ENCODE measurements at places on chromosomes 2 and 18.

- DNase-seq = no peak
Measured at GRCh38 chr2:233468741-233469110, 97.9 kb downstream of the USP40 start.

- DNase-seq = no peak
Measured at GRCh38 chr2:210673117-210673516, 116.7 kb downstream of the CPS1 start.

DNA sequence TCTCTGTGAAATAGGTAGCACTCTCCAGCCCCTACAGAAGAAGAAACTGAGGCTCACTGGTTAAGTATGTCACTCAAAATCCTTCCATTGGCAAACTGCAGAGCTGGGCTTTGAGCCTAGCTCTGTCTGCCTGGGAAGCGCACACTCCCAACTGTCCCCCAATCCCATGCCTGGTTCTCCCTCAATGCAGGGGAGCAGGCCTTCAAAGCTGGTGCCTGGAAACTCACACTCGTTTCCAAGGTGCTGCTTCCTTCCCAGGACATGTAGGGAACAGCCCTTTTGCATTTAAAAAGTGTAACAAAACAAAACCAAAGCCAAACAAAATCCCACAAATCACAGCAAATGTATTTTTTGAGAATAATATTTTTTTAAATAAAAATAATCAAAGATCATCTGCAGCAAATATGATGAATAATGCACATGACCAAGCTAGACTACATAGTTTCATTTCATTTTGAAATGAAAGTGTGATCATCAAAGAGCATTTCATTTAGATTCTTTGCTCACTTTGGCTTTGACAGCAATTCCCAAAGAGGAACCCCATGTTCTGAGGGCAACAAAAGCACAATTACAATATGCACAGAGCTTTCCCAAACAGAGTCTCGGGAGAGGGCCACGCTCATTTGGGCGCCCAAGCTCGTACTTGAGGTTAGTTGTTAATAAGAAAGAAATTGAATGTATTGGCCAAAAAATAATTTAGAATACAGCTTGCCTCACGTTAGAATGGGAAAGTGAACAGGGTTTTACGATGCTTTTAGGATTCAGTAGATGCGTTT lies 96.7 kb upstream of the ACKR3 start:
- DNase-seq = no peak

GRCh38 chr2:20094955-20095354 lies 43.5 kb upstream of the LAPTM4A start:
- DNase-seq = no peak

- no peak for DNase-seq
Measured at GRCh38 chr2:149167941-149168340, 129.4 kb downstream of the LYPD6B start.

- DNase-seq = no peak
Measured at GRCh38 chr18:9685615-9685890, 22.5 kb upstream of the RAB31 start.

GRCh38 chr2:72846171-72847095 lies 20.6 kb upstream of the EXOC6B start:
- DNase-seq = no peak

DNA sequence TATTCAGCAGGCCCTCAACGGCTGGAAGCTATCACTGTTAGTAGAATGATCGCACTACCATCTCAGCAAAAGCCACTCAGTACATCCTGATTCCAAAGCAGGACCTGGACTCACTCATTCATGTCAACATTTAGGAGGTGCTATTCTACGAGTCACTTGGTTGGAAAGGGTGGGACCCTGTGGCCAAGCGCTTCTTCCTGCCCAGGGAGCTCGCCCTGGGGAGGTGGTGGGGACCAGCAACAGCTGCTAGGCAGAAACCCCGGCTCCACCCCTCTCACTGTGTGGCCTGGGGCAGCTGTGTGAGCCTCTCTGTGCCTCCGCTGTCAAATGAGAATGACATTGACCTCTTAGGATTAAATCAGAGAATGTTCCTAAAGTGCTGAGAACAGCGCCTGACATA lies 231.4 kb downstream of the EIPR1 start:
- DNase-seq = no peak

DNA sequence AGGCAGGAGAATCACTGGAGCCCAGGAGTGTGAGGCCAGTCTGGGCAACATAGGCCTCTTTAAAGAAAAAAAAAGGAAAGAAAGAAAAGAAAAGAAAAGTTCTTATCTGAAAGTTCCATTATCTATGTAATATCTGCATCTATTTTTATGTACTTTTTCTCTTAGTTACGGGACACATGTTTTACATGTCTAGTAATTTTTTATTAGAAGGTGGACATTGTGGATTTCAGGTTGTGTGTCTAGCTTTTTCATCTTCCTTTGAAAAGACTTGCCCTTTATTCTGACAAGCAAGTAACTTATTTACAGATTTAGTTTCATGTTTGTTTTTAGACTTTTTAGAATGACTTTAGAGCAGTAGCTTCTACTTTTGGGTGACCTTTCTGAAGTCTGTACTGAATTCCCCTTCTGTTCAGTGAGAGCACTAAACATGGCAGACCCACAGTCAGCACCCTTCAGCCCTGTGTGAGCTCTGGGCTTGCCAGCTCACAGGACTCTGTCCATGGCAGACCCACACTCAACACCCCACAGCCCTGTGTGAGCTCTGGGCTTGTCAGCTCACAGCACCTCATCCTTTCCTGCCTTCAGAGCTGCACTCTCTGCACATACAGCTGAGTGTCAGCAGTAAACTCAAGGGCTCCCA lies 17.5 kb downstream of the TRAPPC12 start:
- no peak for DNase-seq

- DNase-seq = no peak
Measured at GRCh38 chr2:182724656-182725055, 8.6 kb downstream of the DNAJC10 start.

DNA sequence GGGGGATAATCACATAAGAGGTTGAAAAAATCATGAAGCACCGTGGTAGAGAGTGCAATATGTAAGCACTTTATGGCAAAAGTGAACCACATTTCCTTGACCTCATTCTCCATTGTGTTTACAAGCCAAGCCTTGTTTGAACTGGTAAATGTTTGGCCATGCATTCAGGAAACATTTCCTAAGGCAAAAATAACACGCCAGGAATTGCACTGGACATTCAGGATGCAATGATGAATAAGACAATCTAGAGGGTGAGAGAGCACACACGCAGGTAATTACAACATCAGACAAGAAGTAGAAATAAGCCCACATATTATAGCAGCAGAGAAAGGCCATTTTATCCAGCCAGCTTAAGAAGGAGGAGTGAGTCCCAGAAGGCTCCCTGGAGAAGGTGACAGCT lies 218.0 kb upstream of the OSR1 start:
- DNase-seq = no peak

DNA sequence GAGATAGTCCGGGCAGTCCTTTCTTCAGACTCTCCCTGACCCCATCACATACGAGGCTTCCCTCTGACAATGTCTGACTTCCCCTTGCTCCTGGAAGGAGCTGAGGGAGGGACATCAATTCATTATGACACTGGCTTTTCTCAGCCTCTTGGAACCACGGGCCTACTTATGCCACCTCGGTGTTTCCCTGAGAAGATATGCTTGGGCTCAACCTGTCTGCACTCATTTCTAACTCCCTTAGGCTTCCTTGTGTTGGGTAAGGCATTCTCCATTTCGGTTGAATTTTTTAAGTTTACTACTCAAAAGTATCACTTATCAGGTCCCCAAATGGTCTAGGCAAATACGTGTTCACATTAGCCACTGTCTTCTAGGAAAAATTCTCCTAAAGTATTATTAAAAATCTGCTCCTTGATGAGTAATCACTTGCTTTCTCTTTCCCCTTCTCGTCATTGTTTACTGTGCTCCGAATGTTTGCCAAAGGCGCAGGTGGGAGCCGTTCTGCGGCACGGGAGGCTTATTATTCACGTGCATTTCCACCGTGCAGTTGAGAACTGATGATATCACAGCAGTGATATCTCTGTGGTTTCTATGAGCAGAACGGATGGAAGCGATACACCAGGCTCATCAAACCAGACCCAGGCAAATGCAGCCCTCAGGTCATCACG lies 33.1 kb downstream of the ARL4C start:
- peak; percentile 63 for DNase-seq

DNA sequence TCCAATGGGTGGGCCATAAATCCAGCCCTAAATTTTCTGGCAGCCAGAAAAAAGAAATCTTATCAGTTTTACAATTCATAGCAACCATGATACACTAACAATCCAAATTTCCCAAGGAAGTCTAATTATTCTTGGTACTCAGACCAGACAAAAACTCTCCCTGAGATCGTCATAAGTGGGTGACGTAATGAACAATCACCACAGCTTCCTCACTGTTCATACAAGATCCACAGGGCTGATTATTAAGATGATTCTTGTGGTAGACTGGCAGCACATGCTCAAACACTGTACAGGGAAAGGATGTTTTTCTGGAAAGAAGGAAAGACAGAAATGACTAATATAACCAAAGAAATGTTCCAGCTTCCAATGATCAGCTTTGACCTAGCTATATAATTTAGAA lies 178.3 kb upstream of the CRIM1 start:
- no peak for DNase-seq

DNA sequence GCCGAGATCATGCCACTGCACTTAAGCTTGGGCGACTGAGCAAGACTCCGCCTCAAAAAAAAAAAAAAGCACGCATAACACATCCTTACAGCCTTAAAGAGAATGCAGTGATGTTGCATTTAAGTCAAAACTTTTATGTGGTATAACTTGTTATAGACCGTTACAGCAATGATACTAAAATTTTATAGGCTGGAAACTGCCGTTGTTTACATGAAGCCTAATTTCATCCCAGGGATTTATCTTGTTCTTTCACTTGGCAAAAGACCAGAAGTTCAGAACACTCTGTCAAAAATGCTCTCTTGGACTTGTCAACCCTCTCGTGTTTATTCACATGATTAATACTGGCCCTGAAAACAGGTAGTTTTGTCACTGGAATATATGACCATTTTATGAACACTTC lies 7.4 kb downstream of the GNAL start:
- no peak for DNase-seq

- DNase-seq = no peak
Measured at GRCh38 chr2:149278161-149278871, 52.1 kb upstream of the LYPD6 start.

GRCh38 chr2:58067001-58067400 lies 20.4 kb downstream of the VRK2 start:
- no peak for DNase-seq

DNA sequence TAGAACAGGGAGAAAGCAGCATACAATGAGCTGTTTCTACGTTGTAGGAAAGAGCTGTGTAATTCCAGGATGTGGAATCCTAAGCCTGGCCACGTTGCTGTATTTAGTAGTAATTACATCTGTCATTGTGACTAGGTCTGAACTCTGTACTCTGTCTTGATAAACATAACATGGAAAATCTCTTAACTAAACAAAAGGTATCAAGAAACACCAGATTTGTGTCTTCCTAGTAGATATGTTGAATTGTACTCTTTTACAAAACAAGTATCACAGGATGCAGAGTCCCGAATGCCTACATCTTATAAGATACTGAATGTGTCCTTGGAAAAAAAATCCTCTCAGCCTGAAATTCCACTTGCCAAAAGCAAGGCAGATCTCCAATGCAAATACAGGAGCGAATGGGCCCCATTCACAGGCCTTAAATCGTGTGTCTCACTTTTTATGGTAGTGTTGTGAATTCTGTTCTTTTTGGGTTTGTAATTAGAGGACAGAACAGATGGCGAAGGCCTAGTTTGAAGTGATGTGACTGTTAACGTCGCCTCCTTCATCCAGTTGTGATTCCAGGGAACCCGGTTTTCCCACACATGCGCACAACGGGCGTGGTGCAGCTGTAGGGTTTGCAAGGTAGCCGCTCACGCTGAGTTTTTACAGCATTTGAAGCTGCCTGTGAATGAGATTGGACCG lies 246.5 kb downstream of the GBX2 start:
- DNase-seq = no peak

GRCh38 chr2:95391641-95392310 lies 10.7 kb upstream of the FAHD2A start:
- DNase-seq = no peak

GRCh38 chr2:173226899-173227698 lies 127.6 kb upstream of the CDCA7 start:
- no peak for DNase-seq

DNA sequence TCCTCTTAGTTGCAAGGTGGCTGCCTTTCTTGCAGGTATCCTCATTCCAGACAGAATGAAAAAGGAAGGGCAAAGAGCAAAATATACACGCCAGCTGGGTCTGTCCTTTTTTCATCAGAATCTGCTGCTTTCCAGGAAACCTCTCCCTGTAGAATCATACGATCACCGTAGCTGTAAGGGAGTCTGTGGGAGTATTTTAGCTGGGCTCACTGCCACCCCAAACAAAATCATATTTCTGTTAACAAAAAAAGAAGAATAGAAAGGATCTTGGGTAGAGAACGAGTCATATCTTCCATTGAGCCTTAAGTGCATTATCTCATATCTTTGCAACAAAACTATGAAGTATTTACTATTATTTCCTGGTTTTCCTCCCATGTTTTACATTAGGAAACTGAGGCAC lies 15.0 kb upstream of the TANC1 start:
- DNase-seq = no peak

GRCh38 chr2:37375741-37376288 lies 31.4 kb downstream of the QPCT start:
- DNase-seq = no peak

- DNase-seq = no peak
Measured at GRCh38 chr2:64393383-64394010, 60.5 kb upstream of the LGALSL start.

GRCh38 chr2:207253666-207254345 lies 88.1 kb upstream of the KLF7 start:
- no peak for DNase-seq

DNA sequence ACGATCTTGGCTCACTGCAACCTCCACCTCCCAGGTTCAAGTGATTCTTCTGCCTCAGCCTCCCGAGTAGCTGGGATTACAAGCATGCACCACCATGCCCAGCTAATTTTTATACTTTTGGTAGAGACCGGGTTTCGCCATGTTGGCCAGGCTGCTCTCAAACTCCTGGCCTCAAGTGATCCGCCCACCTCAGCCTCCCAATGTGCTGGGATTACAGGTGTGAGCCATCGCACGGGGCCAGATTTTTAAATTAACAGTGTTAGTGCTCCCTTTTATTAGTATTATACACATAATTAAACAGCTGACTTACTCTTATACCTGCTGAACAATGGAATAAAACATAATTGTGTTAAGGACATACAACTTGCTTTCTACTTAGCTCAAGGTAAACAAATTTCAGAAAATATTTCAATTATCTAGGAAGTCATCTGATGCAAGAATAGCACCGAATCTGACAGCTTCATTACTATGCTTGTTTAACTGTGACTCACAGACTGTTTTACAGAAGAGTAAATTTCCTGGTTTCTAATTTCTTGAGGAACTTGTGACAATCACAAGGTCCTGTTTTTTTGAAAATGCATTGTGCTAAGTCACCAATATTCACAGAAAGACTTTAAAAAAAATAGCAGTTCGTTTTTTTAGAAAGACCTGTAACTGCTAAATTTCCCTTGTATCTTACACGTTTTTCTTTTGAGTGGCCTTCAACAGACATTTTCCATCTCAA lies 51.2 kb downstream of the SPIRE1 start:
- DNase-seq = no peak

- DNase-seq = no peak
Measured at GRCh38 chr18:9175115-9175514, 38.5 kb downstream of the ANKRD12 start.
